Peyer's patch (tissue), 4 donors: ENCODE measurements at places on chromosomes 11 and 22. TPM values are rescaled to one million over a fixed set of nuclear protein-coding genes. Genes with fewer than 3 reads are reported as not detected.

The CTSF gene
- total RNA-seq, result 24.3 TPM

The PRMT3 gene
- total RNA-seq, result 42.1 TPM

The CARNS1 gene
- total RNA-seq, result 0.54 TPM

The TIMP3 gene
- total RNA-seq, result 93.3 TPM

The ANO3 gene
- 0.18 TPM for total RNA-seq

The SAA1 gene
- not detected for total RNA-seq

The CHRNA10 gene
- total RNA-seq, result 2.0 TPM

The TMPRSS13 gene
- total RNA-seq, result not detected

The CRYBA4 gene
- not detected for total RNA-seq

The P4HA3 gene
- not detected for total RNA-seq

The LRRC56 gene
- 0.83 TPM for total RNA-seq

The SYT9 gene
- not detected for total RNA-seq

The SCGB2A2 gene
- total RNA-seq, result not detected

The IL18 gene
- 39.6 TPM for total RNA-seq

The BCR gene
- 57.0 TPM for total RNA-seq

The CD6 gene
- 15.7 TPM for total RNA-seq

The TRPM5 gene
- total RNA-seq, result 24.2 TPM

The MUC2 gene
- total RNA-seq, result 817 TPM
